ENCODE measurements at places on chromosomes 4 and X.

- DNase-seq, result no peak
These were observed 207.5 kb upstream of the FAM9B start for GRCh38 chrX:9241427-9241826.

- DNase-seq, result no peak
These were observed 18.6 kb upstream of the TEX13B start for GRCh38 chrX:108000751-108001150.

GRCh38 chr4:109298279-109299010 lies 4.0 kb downstream of the COL25A1 start:
- no peak for DNase-seq

DNA sequence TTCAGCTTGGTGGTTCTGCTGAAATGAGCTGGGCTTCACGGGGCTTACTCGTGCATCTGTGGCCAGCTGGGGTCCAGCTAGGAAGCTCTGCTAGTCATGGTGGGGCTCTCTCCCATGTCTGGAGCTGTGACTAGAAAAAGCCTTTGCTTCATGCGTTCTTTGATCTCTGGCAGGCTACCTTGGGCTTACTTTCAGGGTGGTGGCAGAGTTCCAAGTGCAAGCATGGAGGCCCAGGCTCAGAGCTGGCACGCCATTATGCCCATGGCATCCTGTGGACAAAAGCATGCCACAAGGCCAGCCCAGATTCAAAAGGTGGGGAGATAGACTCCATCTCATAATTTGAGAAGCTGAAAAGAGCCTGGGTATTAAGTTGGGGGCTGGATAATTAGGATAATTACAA lies 55.4 kb upstream of the GBA3 start:
- no peak for DNase-seq

DNA sequence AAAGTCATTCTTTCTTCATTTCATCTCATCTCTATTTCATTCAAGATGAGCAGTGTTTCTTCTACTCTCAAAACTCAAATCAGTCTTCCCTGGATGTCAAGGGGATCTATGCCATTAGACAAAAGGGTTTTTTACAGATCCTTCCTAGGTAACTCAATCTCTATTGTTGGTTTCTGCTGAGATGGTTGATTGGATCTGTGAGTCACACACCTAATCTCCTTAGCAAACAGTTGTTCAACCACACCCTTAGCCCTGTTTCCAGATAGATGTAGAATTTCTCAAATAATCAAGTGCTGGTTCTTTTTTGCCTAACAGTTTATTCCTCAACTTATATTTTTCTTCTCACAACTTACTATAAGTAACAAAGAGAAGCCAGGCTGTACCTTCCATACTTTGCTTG lies 200.5 kb downstream of the KDR start:
- no peak for DNase-seq

Data from brain pericyte (primary cell).